ENCODE measurements at places on chromosomes 13 and 19.
A peak's percentile ranks its signal among the peaks of the same experiment; 100 is the strongest.

DNA sequence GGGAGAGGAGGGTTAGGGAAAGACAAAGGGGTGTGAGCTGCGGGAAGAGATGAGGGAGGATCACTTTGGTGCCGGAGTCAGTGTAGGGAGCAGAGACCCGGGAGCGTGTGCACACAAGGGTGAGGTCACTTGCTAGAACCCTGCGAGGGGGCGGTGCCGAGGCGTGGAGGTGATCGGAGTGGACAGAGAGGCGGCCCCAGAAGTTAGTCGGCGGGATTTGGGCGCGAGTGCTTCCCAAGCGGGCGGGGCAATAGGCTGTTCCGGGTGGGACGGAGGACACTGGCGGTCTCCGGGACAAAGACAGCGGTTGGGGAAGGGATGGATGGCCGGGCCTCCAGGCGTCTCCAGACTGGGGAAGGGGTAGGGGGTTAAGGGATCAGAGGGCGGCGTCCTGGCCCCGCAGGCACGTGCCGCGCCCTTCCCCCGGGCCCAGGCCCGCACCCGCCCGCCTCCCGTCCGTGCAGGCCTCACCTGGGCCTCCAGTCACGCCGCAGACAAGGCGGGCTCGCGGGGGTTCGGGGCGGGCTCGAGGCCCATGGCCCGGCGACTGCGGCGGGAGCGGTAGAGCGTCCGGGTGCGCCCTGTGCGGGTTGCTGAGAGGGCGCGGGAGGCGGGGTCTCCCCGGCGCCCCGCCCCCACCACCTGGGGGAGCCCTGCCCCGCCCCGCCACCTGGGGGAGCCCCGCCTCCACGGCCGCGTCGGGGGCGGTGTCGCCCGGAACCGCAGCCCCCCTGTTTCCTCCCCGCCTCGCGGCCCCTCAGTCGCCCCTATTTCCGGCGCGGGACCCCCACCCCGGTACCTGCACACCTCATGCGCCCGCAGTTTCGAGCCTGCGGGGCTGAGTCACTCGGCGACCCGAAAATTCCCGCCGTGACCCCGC, at the start of gene LPAR2:
TSS of gene LPAR2 (minus strand) at position 600 of the 880 bp plus-strand sequence. CDS start 945 bp downstream, outside the sequence.
- DNase-seq, result peak; percentile 71

DNA sequence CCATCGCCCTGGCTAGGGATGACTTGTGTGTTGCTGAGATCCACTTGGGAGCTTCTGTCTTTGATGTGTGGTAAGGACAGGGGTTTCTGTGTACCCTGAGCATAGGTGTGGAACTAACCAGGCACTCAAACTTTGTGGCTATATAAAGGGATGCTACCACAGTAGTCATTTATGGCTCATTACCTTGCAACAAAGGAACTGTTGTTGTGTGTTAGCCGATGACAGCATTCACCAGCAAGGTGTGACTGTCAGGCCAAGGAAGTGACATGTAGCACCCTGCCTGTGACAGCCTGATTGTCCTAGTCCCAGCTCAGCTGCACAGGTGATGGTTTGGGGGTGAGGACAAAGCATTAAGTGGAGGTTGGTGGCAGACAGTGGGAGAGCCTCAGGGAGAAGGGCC, 73.6 kb downstream of the COG3 start:
- DNase-seq, result no peak

DNA sequence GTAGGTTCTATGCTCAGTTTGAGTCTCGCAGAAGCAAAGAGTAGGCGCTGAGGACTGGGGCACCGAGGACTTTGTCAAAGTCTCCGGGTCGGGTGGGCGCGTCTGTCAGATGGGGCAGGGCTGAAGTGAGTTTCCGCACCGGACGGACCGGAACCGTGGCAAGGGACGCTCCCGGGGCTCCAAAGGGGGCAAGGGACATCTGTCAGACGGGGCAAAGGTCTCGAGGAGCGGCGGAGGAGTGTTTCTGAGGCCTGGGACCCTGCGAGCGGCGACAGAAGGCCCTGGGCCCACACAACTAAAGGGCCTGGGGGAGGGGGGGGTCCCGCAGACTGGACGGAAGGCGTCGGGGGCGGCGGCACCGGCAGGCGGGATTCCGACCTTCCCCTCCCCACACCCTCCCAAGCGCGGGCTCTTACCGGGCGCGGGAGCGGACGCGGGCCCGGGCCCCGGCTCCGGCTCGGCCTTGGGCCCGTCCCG, 13.3 kb upstream of the AKAP8L start:
- no peak for DNase-seq

GRCh38 chr13:104534847-104535246, 1468.6 kb upstream of the SLC10A2 start:
- no peak for DNase-seq

DNA sequence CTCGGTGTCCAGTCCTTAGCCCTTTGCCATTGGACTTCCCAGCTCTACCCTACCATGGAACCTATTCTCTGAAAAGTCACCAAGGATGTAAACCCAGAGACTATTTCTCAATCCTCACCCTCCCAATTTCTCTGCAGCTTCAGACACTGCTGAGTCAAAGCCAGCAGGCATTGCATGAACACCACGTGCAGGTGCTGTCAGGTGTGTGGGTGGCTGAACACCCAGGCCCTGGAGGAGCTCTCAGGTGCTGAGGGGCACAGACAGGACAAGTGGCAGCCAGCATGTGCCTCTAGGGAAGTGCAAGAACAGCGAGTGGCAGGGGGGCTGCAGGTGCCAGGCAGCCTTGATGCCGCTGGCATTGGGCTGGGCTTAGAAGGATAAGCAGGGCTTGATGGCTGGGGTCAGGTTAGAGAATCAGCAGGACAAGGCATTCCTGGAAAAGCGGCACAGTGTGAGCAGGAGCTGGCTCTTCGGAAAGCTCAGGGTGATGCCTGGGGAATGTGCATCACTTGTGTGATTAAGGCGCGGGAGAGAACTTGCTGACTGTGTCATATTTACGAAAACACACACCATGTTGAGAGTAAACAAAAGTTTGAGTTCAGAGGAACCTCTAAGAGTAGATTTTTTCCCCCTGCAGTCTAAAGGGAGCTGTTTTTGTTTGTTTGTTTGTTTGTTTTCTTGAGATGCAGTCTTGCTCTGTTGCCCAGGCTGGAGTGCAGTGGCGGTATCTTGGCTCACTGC, 83.8 kb downstream of the LNX2 start:
- DNase-seq, result no peak

- DNase-seq, result no peak
These were observed 34.0 kb upstream of the SPACA7 start for GRCh38 chr13:112341976-112342735.

- no peak for DNase-seq
These were observed 64.9 kb downstream of the DNAJC3 start for GRCh38 chr13:95741584-95742563.

DNA sequence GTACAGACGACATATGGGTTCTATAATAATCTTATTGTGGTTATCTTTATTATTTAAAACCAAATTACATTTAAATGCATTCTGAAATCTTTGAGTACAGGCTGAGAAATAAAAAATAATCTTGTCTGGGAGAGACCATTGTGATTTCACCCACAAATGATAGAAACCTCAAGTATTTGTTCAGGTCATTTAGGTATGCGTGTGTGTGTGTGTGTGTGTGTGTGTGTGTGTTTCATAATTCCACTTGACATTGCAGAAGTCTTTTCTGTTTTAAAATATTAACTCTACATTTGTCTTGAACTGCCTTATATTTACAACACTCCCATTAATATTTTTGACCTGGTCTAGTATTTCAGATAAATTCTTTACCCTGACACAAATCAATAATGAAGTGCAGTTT, 126.9 kb downstream of the SPRY2 start:
- DNase-seq, result no peak

GRCh38 chr13:48749144-48749543, 95.4 kb downstream of the CYSLTR2 start:
- DNase-seq, result no peak

GRCh38 chr13:41995946-41996345, 35.0 kb upstream of the VWA8 start:
- no peak for DNase-seq

- DNase-seq, result no peak
These were observed 80.3 kb downstream of the PAN3 start for GRCh38 chr13:28218679-28219078.

- DNase-seq, result no peak
These were observed 18.9 kb upstream of the TFDP1 start for GRCh38 chr13:113565526-113566226.

DNA sequence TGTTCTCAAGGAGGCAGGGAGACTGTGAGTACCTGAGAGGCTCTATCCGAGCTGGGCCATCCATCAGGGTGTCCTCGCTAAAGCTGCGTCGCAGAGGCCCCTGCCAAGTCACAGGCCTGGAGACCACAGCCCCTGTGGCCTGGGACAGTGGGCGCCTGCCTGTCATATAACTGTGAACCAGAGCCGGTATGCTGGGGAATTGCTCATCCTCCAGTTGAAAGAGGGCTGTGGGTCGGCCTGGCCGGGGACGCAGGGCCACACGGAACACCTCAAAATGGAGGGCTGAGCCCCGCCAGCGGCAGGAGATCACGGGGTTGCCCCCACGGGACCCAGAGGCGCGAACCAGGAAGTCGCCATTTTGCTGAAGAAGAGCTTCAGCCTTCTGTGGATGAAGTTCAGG, 6.6 kb downstream of the SH2D3A start:
- no peak for DNase-seq

DNA sequence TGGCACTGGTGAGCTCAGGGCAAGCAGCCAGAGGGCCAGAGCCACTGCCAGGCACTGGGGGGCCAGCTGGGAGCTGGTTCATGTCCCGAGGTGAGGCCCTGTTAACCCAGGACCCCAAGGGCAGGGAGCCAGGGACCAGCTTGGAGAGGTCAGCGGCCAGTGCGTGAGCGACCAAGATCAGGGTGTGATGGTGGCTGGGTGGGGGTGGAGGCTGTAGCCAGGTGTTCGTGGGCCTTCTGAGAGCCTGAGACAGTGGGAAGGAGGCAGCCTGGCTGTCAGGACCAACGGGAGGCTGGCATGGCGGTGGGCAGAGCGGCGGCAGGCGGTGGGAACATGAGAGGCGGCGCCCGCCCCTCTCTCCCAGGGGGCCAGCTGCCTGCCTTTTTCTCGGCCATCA, 8.1 kb upstream of the KPTN start:
- DNase-seq, result no peak

DNA sequence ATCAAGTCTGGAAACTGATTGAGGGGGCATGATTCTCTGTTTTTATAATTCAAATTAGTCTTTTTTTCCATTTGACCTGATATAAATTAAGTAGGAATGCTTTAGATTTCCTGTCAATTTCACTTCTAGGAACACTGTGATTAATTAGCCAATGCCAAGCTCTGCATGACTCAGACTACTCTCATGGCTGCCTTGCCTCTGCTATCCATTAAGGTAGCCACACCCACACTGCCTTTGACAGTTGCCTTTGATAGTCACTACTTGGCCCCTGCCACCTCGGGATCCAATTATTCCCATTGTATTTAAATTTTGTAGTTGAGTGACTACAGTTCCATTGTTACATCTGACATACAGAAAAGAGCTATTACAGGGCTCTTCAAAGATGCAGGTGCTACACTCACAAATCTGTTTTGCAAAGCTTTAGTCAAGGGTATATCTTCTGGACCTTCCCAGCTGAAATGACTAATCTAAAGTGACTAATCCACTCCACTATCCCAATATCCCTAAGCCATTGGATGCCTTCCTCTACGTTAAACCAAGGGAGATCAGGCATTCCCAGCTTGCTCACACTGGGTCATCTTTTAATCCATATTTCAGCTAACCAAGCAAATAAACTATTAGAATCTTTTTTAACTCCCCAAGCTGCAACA, 1193.1 kb upstream of the MIR17HG start:
- no peak for DNase-seq

GRCh38 chr13:38826182-38826813, 139.4 kb downstream of the FREM2 start:
- DNase-seq, result no peak

GRCh38 chr13:32229443-32229842, 85.7 kb downstream of the ZAR1L start:
- no peak for DNase-seq

- DNase-seq, result no peak
These were observed 720.7 kb downstream of the OLFM4 start for GRCh38 chr13:53749306-53749705.

- no peak for DNase-seq
These were observed 122.0 kb downstream of the ENOX1 start for GRCh38 chr13:43664700-43665191.

- no peak for DNase-seq
These were observed 1585.4 kb downstream of the EFNB2 start for GRCh38 chr13:104949840-104950740.

GRCh38 chr19:13057744-13058143, 44.9 kb downstream of the LYL1 start:
- DNase-seq, result no peak

DNA sequence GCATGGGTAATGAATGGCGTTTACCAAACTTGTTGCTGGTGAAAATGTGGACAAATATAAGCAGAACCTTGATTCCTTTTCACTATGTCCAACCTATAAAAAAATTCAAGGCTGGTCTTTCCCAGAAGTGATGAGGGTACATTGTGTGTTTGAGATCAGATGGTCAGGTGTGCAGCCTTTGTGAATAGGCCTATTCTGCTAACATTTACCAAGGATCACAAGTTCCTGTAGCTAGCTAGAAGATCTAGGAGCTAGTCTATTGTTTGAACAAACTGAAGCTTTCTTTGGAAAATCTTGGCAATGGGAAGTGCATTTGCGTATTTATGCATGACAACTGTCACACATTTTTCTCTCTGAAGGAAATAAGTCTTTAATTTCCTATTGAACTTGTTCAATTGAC, 489.6 kb downstream of the KLF5 start:
- DNase-seq, result no peak

GRCh38 chr13:26679411-26680122, 81.0 kb downstream of the GPR12 start:
- DNase-seq, result no peak

DNA sequence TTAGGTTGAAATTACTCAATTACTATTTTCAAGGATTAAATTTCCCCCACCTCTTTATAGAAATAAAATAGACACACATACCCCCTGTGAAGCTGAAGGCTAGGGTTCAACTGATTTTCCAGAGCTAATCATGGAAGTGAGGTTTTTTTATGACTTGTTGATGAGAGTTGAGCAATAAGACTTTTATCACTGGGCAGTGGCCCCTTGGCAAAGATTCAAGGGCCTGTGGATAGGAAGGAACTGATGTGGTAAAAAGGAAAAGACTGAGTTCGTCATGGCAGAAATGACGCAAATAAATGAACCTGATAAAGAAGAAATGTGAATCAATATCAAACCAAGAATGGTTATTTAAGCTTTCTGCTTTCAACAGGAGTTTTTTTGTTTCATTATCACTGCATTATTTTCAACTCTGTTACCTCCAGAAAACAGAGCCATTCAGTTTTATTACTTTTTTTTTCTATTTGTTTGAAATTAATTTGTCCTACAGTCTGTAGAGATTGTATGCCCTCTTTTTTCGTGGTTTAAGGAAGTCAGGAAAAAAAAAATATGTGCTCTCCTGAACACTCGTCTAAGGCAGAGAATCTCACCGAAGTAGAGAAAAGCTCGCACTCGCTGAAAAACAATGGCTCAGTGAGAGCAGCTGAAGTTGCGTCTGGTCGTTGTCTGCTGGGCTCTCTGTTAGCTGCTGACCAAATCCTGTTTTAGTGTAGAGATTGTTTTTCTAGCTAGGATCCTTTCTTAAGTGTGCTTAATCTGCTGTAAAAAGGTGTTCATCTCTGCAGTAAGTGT, 38.9 kb downstream of the STOML3 start:
- DNase-seq, result no peak

GRCh38 chr19:49343123-49343522, 7.9 kb downstream of the CD37 start:
- DNase-seq, result no peak
